ENCODE measurements at places on chromosomes 12 and 14.

GRCh38 chr12:66693901-66694513 is 15.1 kb upstream of the GRIP1 start:
- DNase-seq = peak; percentile 56

DNA sequence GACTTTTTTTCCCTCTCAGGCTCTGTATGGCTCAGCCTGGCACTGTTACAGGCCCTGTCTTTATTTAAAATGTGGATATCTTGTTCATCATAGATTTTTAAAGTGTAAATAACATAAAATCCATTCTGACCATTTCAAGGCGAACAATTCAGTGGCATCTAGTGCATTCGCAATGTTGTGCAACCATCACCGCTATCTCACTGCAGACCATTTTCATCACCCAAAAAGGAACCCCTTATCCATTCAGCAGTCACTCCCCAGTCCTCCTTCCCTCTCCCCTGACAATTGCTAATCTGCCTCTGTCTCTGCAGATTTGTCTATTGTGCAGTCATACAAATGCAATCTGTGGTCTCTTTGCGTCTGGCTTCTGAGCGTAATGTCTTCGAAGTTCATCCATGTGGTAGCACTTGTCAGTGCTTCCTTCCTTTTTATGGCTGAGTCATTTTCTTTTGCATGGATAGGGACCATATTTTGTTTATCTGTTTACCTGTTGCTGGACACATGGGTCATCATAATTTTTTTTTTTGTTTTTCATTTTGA is 148.8 kb upstream of the LHX5 start:
- DNase-seq = no peak

- no peak for DNase-seq
Observed at GRCh38 chr12:120498870-120499515, 3.1 kb downstream of the DYNLL1 start.

DNA sequence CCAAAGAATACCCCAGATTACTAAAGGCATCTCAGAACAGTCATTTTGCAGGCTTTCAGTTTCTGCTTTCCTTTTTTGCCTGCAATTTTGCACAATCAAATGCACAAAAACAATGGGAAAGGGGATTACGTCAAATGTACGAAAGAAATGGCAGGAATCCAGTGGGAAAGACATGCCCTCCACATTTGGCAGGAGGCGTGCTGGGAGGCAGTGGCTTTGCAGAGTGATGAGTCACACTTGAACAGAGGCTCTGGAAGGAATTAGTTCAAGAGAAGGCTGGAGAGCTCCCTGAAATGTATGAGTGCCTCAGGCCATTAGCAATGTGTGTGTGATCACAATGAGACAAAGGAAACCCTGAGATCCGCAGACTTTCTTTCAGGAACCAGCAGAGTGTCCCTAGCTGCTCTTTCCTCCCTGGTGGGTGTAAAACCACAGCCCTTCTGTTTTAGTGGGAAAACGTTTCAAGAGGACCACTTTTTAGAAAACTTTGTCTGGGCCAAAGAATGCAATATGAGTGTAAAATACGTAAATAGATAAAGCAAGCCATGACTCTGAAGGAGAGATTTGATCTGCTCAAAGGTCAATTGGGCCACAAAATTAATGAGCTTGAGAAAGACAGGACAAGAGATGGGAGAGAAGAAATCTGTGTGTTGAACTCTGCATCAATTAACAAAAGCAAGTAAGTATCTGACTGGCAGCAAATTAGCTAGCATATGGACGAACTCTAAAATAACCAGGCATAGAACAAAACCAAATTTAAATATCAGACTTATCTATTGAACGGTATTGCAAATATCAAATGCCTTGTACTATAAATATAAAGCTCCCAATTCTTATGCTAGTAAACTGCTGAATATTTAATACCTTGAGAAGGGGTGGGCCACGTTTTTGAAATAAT is 155.4 kb upstream of the PDE3A start:
- no peak for DNase-seq

DNA sequence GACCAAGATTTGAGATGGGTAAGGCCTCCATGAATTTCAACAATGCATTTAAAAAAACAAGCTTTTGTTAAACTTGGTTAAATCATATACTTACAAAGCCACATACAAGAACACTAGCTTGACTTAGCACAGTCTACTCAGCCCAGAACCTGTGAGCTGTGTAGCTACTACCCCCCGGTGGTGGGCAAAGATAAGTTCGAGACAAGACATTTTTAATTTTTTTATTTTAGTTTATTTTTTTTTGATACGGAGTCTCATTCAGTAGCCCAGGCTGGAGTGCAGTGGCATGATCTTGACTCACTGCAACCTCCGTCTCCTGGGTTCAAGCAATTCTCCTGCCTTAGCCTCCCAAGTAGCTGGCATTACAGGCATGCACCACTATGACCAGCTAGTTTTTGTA is 3.7 kb upstream of the NECAP1 start:
- DNase-seq = peak; percentile 72

- DNase-seq = no peak
Observed at GRCh38 chr14:105526776-105527380, 495 bp downstream of the TMEM121 start.

DNA sequence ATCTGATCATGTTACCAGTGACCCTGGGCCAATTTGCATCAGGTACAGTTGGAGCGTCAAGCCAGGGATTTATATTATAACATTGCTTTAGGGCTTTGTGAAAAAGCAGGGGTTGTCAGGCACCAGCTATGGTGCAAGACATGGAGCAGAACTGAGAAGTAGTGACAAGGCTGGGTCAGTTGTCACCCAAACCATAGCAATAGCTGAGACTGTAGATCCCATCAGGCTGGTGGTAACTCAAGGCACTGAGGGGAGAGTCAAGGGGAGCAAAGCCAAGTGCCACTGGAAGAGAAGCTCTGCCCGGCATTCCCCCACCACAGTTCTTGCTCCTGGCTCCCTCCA is 16.9 kb downstream of the BCL2L14 start:
- DNase-seq = no peak

GRCh38 chr14:54737132-54737711 is 165.4 kb downstream of the GCH1 start:
- no peak for DNase-seq

GRCh38 chr12:121515615-121516014 is 65.2 kb downstream of the KDM2B start:
- no peak for DNase-seq

DNA sequence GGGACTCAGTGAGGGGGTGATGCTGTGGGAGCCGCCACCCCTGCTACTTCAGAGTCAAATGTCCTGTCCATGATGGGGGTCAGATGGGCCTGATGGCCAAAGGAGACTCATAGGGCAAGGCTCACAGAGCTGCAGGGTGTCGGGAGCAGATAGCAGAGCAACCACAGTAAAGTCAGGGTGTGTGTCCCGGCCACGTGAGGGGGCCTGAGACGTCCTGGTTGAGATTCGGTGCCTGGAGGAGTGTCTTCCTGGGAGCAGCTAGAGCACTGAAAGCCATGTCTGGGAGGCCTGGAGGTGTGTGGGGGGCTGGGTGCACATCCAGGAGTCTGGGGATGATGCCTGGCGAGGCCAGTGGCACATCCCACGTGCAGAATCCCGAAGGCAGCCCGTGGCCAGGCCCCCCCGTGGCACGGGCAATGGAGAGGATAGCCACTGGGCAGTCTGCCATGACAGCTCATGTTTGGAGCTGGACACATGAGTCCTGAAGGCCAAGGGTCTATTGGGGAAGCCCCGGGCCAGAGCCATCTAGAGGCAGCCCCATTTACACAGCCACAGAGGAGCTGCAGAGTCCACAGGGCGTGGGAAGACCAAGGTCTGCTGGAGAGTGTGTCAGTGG is 308.0 kb upstream of the SFSWAP start:
- no peak for DNase-seq

DNA sequence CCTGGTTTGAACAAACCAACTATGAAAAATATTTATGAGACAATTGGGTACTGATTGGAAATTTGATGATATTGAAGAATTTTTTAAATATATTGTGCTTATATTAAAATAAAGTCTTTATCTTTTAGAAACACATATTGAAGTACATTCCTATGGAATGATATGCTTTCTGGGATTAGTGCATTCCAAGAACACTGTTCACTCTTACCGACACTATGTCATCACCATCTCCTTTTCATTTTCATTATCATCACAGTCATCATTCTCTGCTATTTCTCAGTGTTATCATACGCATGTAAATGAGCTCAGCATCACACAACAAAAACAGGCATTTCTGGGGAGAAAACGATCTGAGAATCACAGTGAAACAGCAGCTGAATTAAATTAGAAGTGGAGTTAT is 513.3 kb upstream of the CCDC196 start:
- no peak for DNase-seq

- DNase-seq = no peak
Observed at GRCh38 chr12:130709151-130709970, 6.7 kb downstream of the RIMBP2 start.

DNA sequence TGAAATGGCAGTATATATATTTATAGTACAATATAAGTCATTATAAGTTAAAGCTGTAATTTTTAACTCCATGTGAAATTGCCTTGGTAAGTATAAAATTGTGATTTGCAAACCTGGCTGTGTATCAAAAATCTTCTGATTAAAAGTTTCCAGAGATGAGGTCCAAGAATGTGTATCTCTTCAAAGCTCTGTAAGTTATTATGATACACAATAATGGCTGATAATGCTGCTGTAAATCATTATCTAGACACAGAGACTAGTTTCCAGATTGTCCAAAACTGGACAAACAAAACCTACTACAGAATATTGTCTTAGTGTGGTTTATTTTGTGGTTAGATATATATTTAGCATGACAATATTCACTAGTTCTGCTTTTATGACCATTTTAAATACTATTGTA is 514.8 kb downstream of the SLC6A15 start:
- DNase-seq = no peak

- no peak for DNase-seq
Observed at GRCh38 chr12:2443776-2444175, 351.0 kb upstream of the FKBP4 start.

- no peak for DNase-seq
Observed at GRCh38 chr14:92755495-92755894, 7.1 kb upstream of the LGMN start.

GRCh38 chr12:43167691-43168090 is 384.3 kb downstream of the ADAMTS20 start:
- no peak for DNase-seq

DNA sequence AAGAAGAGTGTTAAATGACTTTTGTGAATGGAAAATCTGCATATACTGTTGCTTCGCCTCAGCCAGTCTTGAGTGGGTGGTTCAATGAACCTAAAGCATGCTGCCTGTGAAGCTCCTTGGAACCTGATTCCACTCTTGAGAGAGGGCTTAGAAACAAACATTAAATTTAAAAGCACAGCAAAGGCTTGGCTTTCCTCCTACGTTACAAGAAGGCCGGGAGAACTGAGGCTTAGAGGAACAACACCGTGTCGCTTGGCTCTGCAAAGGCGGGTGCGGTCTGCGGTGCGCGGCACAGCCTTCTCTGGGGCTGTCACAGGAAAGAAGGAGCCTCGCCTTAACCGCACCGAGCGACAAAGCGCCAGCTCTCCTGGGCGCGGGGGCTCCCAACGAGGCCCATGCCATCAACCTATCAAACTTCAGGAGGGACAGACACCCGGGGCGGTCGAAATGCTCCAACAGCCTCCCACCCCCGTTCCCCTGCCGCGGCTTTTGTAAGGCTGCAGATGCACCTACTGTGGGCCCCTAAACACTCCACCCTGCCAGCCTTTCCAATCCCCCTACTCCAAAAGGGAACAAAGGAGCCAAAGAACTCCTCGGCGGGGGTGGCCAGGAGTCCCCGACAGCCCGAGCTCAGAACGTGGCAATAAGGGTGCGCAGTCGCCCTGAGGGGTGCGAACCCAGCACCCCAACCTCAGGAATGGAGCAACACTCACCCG is 729 bp downstream of the OSBPL8 start:
- DNase-seq = peak; percentile 93

- no peak for DNase-seq
Observed at GRCh38 chr12:51320311-51320694, 3.7 kb downstream of the BIN2 start.

- DNase-seq = peak; percentile 51
Observed at GRCh38 chr14:95507701-95508103, 8.7 kb downstream of the SYNE3 start.

DNA sequence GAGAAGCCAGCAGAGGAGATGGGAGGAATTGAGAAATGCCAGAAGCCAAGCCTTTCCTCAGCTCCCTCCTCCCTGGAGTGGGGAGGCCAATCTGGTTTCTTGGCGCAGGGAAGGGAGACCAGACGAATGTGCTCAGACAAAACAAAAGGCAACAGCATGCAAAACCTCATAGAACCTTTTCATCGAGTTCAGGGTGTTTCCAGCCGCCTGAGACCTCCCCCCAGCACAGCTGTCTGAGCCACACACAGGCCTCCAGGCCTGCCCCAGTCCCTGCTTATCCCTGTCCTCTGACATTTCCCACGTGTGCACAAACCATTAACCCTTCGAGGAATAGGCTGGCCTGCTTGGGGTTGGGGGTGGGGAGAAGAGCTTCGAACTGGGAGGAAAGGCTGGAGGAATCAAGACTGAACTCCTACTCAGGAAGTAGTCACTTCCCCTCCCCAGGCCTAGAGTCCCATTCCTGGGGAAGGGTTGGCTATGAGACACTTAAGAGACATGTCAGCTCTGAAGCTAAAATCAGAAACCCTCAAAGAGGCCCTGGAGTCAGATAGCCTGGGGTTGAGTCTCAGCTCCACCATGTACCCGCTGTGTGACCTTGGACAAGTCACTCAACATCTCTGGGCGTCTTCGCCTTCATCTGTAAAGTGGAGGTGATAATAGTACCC is 10.7 kb downstream of the TBX3 start:
- DNase-seq = no peak

DNA sequence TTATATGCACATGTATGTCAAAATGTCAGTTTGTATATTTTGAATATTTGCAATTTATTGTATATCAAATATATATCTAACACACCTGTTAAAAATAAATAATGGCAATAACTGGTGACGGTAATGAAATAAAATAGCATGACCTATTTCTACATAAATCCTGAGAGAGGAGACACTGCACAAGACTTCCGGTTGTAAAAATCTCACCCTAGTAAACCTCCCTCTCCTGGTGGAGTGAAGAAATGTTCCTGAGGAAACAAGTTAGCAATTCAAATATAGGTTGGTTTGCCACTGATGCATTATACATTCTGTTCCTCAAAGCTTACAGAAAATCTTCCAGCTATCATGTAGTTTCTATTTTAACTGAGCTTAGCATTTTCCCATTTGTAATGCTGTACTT is 166.1 kb upstream of the SYT10 start:
- no peak for DNase-seq

DNA sequence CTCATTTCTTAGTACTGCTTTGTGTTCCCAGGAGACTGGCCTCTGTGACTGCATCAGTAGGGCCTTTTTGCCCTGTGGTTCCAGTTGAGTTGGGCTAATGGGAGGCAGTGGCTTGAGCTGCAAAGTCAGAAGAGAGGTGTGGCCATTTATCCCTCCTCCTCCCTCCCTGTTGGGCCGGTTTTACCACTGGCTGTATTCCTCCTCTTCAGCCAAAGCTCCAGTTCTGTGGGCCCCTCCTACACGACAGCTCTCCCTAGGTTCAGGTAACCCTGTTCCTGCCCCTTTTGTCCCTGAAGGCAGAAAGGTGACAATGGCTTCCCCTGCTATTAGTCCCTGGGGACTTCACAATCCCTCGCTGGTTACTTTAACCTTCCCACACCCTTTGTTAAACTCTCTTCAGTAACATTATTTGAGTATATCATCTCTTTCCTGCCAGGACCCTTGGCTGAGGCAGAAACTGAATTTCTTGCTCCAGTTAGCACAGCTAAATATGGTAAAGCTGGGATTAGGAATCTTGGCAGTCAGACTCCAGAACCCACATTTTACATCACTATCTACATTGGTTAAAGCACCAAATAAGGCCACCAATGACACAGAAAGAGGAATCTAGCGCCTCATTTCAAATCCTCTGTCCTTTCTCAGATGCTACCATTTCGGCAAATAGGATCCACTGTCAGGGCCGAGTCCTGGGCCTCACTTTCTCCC is 121.9 kb upstream of the SLC35F4 start:
- no peak for DNase-seq

Data from activated CD8-positive, alpha-beta T cell treated with anti-CD3 and anti-CD28 coated beads, Interleukin-2, amount 10 ng/mL, durations not matched to agents 7 days and 5 days (primary cell).